Stimulated activated CD4-positive, alpha-beta T cell treated with anti-CD3 and anti-CD28 coated beads, Interleukin-4, amount 100 ng/mL, for 24 hours (primary cell): ENCODE measurements at places on chromosomes 16 and 17.

DNA sequence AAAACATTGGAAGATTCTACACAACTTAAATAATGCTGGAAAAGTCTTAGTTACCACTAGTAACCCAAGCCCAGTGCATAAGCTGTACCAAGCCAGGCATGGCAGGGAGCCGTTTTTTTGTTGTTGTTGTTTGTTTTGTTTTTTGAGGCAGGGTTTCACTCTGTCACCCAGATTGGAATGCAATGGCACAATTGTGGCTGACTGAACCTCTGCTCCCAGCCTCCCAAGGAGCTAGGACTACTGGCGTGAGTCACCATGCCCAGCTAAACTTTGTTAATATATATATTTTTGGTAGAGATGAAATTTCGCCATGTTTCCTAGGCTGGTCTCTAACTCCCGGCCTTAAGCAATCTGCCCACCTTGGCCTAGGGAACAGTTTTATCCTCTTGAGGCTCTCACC, 564 bp upstream of the TMIGD1 start:
- DNase-seq: no peak

DNA sequence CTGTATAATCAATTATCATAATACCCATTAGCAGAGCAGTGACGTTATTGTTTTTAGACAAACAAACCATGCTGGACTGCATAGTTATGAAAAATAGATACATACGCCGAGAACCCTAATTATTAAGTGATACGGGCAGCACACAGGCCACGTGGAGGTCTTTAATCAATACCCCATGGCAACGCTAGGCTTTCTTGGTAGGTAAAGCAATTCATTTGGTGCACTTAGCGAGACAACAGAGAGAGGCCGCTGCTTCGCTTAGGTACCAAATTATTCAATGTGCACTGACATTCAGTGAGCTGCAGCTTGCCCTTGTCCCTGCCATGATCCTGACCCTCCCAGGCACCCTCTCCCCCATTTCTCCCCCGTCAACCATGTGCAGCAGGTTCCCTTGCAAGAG, 12.9 kb downstream of the SALL1 start:
- DNase-seq: no peak

GRCh38 chr17:71919186-71919585, 201.6 kb upstream of the SOX9 start:
- DNase-seq: no peak

DNA sequence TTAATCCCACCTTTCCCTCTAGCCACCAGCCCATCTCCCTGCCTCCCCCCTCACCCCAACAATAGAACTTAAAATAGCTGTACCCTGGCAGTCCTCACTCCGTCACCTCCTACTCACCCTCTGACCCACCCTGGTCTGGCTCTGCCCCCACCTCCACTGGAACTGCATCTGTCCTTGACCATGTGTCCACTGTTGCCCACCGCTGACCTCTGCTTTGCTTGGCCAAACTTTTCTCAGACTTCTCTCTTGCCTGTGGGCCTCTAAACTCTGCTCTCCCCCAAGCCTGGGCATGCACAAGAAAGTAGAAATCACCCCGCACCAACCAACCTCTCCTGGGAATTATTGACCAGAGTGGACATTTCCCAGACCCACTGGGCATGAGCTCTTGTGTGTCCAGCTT, 169.8 kb downstream of the WSCD1 start:
- DNase-seq: no peak

- no peak for DNase-seq
Observed at GRCh38 chr17:73335591-73336407, 24.0 kb upstream of the CDC42EP4 start.
